ENCODE measurements at places on chromosomes 13 and 19.

DNA sequence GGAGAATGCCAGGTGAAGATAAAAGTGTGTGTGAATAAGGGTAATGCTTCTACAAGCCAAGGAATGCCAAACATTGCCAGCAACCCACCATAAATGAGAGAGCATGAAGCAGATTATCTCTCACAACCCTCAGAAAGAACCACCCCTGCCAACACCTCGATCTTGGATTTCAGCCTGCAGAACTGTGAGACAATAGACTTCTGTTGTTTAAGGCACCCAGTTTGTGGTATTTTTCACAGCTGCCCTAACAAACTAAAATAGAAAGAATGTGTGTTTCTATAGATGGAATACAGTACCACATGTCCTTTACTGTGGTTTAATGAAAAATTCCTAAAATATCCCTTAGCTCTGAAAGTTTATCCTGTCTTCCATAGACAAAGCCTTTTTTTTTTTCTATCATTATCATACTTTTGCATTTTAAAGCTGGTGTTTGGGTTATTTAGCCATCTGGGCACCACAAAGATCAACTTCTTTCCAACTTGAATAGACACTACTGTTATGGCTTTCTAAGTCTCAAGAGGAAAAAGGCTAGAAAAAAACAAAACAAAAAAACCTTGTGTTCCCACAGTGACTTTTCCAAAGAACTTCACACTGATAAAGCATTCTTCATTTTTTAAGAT is 505.6 kb downstream of the KCTD12 start:
- DNase-seq = no peak

- no peak for DNase-seq
These were observed 1460.7 kb downstream of the OLFM4 start for GRCh38 chr13:54489359-54489758.

GRCh38 chr13:70905035-70905434 is 796.8 kb upstream of the KLHL1 start:
- DNase-seq = no peak

GRCh38 chr13:109706015-109706715 is 80.2 kb downstream of the IRS2 start:
- DNase-seq = no peak

Measured in LNCaP clone FGC (cell line).